Smooth muscle cell of the brain vasculature (primary cell): ENCODE measurements at places on chromosomes 6 and 20.

DNA sequence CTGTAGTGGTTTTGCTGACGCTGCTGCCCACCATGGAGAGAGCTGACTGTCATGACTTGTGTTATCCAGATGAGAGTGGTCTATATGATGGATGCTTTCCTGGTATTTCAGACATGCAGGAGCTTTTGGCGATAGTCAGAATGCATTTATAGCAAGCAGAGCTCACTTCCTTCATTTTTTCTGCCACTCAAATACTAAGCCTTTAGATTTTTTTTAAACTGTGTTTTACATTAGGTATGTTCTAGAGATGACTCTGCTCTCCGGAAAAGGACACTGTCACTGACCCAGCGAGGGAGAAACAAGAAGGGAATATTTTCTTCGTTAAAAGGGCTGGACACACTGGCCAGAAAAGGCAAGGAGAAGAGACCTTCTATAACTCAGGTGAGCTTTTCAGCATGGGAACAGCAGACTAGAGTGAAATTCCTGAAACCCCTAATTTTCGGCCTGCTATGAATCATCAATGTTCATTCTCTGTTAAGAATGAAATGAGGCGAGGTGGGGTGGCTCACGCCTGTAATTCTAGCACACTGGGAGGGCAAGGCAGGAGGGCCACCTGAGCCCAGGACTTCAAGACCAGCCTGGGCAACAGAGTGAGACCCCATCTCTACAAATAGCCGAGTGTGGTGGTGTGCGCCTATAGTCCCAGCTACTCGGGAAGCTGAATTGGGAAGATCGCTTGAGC is 98.6 kb upstream of the CLDN20 start:
- no peak for DNase-seq

DNA sequence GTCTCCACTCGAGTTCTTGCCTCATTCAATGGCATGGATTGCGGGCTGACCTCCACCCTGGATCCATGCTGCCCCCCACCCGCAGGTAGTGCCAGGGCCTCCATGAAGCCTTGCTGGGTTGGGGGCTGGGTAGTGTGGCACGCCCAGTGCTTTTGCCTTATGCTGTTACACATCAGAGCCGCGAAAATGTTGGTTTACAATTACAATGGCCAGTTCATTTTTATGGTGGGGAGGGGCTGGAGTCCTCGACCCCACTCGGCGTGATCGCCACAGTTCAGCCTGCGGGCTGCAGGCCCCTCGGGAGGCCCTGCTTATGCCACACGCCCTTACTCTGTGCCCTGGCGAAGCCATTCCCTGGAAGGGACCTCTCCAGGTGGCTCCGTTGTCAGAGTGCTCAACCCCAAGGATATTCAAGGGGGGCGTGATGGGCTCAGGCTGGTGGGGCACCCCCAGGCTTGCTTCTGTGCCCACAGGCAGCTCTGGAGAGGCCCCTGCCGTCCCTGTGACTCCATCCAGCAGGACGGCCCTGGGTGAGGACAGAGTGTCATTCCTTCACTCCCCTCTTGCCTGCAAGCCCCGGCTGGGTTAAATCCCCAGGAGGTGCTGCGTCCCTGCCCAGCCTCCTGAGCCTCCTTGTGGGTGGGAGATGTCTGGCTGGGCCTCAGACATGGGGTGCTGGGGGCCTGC is 14.8 kb downstream of the ITPA start:
- DNase-seq: no peak

DNA sequence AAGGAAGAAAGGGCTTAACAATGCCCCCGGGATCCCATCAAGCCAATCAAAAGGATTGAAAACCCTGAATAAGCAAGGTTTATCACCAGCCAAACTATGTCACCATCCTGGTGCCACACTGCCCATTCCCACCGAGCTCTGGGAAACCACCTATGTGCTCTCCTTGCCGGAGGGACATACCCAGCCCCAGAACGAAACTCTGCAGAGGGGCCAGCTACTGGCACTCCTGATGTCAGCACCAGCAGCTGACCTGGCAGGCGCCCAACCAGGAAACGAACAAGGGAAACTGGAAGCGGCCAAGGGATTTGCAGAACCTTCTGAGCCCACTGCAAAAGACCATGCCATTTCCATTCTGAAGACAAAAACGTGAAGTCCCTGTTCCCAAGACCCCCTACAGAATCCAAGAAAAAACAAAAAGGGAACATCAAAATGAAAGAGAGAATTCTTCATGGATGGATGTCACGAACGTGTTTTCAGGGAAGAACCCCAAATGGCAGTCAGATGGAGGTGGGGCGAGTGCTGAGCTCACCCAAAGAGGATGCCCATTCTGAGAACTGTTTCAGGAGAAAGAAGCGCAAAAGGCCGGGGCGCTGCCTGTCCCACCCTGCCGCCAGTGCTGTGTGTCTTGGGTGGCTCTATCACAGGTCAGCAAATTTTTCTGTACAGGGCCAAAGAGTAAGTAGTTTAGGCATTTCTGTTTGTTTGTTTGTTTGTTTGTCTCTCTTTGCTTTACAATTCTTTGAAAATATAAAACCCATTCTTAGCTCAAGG is 305.2 kb downstream of the ESR1 start:
- no peak for DNase-seq

DNA sequence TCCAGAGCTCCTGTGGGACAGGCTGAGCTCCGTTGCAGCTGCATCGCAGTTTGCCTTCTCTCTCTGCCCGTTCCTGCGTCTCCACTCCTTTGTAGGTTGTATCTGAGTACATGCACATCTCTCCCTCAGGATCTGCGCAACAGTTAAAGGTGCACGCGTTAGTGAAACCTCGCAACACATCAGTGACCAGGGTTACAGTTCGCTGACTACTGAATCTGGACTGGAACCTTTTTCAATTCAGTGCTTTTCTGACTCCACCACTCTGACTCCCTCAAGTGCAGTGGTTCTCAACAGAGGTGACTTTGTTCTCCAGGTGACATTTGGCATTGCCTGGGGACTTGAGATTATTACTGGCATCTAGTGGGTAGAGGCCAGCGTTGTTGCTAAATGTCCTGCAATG is 44.0 kb downstream of the UST start:
- no peak for DNase-seq

- no peak for DNase-seq
Measured at GRCh38 chr20:56859801-56860261, 230.7 kb downstream of the TFAP2C start.

- no peak for DNase-seq
Measured at GRCh38 chr6:135739288-135739687, 112.2 kb upstream of the PDE7B start.

DNA sequence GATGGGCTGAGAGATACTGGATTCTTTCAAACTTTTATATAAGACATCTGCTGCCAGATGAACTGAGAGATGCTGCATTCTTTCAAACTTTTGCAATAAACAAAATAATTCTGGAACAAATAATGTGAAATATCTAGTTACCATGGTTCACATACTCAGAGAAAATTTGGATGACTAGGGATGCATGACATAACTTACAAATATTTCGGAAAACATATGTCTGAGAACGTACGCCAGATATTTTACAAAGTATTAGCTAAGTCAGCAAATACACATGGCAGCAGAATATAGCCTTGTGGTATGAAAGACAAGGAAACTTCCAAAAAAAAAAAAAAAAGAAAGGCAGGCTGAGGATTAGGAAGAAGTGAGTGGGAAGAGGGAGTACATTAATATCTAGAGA is 113.3 kb upstream of the TRAF3IP2 start:
- DNase-seq: no peak

GRCh38 chr20:33154252-33154651 is 13.7 kb upstream of the BPIFA2 start:
- DNase-seq: no peak

DNA sequence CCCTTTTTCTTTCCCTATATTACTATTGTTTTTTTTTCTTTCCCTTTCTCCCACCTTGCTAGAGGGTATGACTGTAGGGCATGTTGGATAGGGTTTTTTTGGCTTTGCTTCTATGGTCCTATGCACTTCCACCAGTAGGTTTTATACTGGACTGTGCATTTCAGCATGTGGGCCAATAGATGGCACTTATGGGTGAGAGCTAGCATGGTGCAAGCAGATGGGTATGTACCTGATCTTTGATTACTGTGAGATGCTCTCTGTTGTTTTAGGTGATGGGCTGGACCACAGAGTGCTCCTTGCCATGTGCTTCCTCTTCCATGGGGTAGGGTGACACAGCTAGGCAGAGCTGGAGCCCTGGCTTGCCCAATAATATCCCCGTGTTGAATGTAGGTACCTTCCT is 128.5 kb upstream of the CHD6 start:
- no peak for DNase-seq

GRCh38 chr6:82085701-82086100 is 161.8 kb downstream of the IBTK start:
- no peak for DNase-seq

GRCh38 chr6:135600931-135601330 is 103.4 kb upstream of the AHI1 start:
- DNase-seq: no peak

GRCh38 chr6:138099832-138100231 is 7.4 kb downstream of the PERP start:
- no peak for DNase-seq

DNA sequence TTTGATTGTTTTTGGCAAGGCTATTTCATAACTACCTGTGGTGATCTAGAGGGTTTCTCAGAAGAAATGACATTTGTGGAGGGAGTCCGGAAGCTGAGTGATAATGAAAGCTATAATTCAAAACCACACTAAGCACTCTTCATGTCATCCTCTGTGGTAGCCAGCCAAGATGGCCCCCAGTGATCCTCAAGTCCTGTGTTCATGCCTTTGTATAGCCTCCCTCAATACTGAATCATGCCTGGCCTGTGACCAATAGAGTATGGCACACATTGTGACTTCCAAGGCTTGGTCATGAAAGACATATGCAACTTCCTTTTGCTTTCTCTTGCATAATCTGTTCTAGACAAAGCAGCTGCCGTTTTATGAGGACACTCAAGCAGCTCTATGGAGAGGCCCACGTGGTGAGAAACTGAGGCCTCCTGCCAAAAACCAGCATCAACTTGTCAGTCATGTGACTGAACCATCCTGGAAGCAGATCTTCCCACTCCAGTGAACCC is 12.8 kb upstream of the DNAAF9 start:
- no peak for DNase-seq

- no peak for DNase-seq
Measured at GRCh38 chr6:40440053-40440452, 147.1 kb downstream of the LRFN2 start.

DNA sequence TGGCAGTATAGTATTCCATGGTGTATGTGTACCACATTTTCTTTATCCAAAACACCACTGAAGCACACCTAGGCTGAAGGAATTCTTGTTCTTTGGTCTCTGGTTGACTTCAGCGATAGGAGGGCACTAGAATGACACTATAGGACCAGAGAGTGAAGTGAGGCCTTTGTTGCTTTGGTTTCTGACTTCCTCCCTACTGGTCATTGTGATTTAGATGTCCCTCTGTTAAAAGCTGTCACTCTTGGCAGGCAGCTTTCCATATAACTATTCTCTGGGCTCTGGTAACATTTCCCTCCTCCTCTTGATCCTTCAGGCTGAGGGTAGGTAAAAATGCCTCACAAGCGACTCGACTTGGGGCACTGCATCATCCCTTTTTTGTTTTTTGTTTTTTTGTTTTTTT is 236.3 kb downstream of the MAFB start:
- DNase-seq: no peak

DNA sequence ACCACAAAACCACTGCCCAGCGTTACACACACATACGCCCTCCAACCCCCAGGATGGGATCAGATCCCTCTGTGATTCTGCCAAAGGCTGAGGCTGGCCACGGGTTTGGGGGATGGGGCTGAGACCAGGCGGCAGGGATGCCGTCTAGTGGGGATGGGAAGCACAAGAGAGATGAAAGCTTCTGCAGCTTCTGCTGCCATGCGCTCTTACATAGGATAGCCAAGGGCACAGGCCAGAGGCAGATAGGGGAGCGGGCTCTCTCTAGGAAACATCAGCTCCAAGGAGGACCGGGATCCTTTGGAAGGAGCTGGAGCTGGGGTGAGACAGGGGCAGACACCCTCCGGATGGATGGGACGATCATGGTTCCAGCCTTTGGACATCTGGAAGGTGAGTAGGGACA is 18.7 kb upstream of the RIN2 start:
- no peak for DNase-seq

DNA sequence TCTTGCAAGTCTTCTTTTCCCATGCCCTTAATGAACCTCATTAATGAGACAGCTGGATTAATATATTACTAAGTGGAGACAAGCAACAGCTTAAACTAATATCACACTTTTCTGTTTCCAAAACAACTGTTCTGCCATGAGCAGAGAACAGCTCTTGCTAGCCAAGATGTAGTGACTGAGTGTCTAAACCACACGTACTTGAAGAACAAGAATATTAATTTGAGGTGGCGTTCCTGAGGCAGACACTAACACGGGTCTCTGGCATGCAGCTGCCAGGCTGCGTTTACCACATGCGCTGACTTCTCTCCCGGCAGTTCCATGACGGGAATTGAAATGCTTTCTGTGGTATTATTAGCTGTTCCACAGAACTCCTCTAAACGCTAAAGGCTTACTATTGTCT is 80.6 kb downstream of the FNDC1 start:
- DNase-seq: no peak

DNA sequence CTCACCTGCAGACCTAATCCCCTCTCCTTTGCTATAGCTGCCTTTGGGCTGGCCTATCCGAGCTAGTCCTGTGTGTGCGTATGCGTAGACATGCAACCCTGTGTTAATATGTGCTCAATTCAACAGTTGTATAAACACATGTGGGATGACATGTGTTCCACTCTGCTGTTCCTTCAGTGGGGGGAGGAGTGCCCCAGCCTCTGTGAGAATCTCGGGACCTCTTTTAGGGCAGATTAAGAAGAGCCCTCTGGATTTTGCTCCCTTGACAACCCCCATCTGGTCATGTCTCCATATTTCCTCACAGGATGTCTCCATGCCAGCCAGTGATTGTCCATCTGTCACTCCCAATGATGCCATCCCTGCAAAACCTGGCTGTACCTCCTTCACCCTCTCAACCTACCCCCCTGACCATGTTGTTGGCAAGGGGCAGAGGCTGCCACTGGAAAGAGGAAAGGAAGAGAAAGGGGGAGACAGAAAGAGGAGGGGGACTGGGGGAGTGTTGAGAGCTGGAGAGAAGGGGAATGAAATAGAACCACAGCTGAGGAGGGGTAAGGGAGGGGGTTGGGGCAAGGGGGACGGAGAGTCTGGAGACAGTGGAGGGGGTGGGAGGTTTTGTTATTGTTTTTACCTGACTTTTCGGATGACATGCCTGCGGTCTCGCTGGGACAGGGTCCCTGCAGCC is 417 bp downstream of the PRRT1 start:
- no peak for DNase-seq

GRCh38 chr6:153084393-153084792 is 46.7 kb downstream of the RGS17 start:
- DNase-seq: no peak

DNA sequence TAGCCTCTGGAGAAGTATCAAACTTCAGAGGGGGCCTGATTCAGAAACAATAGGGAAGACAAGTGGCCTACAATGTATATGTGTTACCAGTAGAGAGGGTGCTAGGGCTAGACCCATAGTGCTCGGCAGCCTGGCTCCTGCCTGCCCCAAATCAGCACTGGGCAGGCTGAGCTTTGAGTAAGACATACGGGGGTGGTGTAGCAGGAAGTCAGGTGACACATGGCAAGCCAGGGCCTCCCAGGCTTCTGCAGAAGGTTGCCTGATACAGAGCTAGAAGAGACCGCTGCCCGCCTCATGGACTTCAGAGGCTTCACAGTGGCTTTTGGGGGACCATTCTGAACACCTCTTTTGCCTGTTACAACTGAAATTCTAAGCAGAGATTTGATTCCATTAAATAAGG is 43.4 kb downstream of the RALY start:
- DNase-seq: no peak
